Thoracic aorta (tissue), 2 donors: ENCODE measurements at places on chromosomes 11 and 22.

DNA sequence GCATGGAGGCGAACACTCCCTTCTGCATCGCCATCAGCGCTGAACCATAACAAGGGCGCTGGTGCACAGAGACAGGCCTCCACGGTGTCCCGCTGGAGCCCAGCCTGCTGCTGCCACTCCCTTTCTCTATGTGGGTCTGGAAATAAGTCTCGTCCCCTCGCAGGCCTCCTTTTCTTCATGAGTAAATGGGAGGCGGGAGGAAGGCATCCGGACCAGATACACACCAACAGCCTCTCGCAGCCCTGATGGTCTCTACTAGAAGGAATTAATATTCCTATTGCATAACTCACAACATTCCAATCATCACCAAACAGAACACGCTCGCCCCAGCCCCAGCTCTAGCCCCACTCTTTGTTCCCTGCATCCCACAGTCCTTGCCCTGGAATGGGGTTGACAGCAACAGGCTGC is 14.9 kb downstream of the RASD2 start:
- H3K4me1 ChIP-seq = no peaks in the 10 kb centered on the region
- H3K36me3 ChIP-seq = peaks cover 3% of the 10 kb centered on the region
- no peak overlapping the region for H3K4me3 ChIP-seq
- no peak overlapping the region for H3K27ac ChIP-seq

DNA sequence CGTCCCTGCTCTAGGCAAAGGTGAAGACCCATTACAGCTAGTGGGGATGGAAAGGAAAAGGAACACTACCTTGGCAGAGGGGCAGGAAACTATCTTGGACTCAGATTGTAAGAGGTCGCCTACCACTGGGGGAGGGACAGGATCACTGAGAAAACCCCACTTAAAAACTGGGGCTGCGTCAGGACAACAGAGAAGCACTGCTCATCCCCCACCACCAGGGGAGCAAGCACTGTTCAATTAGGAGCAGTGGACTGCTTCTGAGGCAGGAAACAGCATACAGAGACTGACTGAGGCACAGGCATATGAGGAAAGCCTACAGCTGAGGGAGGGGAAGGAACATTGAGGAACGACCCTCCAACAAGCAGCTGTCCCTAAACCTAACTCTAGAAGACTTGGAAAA is 20.8 kb upstream of the DLAT start:
- H3K4me3 ChIP-seq = no peak overlapping the region
- no peaks in the 10 kb centered on the region for H3K27me3 ChIP-seq
- DNase-seq = no peak
- H3K27ac ChIP-seq = no peak overlapping the region
- peaks cover 30% of the 10 kb centered on the region for H3K36me3 ChIP-seq

DNA sequence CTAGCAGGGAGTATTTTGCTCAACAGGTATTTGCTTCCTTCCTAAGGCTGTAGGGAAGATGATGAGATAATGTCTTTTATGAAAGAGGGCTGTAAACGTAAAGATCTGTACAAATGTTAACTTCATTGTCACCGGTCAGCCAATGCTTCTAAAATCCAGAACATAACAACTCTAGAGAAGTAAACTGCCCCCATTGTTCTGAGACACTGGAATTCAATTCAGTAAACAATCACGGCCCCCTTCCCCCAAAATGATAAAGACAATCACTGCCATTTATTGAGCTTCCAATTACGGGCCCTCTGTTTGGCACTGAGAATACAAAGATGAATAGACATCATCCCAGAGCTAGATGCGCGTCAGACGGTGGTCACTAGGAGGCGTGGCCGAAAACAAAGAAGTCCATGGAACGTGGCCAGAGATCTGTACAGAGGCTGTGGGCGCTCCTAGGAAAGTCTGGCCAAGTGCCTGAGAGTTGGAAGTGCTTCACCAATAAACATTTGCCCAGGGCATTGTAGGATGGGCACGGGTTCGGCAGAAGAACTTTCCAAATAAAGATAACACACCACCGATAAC is 576 bp downstream of the TMEM258 start:
- H3K4me3 ChIP-seq = peak overlapping the region; percentile 83
- peak overlapping the region; percentile 96 for H3K27ac ChIP-seq
- DNase-seq = peak; percentile 54
- H3K27me3 ChIP-seq = no peaks in the 10 kb centered on the region

DNA sequence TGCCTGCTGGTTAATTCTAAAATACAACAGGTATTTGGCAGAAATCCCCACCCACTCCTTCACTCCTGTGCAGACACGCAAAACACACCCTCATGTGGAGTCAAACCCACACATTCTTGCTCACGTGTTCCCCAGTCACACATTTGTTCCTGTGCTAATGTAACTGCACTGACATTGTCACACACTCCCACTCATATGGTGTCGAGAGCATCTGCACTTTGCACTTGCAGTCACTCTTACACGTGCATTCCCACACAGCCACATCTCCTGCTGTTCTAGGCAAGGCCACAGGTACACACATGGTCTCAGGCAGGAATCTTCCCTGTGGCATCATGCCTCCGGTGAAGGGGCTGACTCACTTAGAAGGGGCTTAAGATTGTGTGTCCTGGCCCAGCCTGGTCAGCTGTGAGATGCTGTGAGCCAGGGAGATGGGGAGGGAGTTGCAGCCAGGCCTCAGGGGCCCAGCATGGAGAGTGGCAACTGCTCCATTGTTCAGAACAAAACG is 395.0 kb downstream of the TENM4 start:
- H3K4me3 ChIP-seq = no peak overlapping the region
- no peak for DNase-seq
- H3K4me1 ChIP-seq = peaks cover 4% of the 10 kb centered on the region

DNA sequence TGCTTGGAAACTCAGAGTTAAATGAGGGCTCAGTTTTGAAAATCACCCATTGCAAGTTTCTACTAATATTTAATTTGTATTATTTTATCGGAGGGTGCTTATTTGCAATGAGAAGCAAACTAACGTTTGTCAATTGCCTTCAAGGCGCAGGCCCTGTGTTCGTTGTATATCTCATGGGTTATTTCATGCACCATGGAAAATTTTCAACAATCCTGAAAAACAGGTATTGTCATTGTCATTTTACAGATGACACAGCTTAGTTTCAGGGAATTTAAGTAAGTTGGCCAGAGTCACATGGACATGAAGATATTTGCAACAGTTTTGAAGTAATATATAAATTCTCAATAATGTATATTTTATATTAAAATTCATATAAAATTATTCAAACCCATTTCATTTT is 157.7 kb upstream of the MTMR2 start:
- H3K4me1 ChIP-seq = no peaks in the 10 kb centered on the region
- H3K4me3 ChIP-seq = no peak overlapping the region
- DNase-seq = no peak
- no peaks in the 10 kb centered on the region for H3K27me3 ChIP-seq
- H3K27ac ChIP-seq = no peak overlapping the region

- no peak overlapping the region for H3K27ac ChIP-seq
- peaks cover 11% of the 10 kb centered on the region for H3K4me1 ChIP-seq
- H3K4me3 ChIP-seq = no peak overlapping the region
- no peaks in the 10 kb centered on the region for H3K36me3 ChIP-seq
- DNase-seq = no peak
Observed at GRCh38 chr11:67027943-67028542, 5.1 kb downstream of the SYT12 start.

- no peaks in the 10 kb centered on the region for H3K4me1 ChIP-seq
- no peak for DNase-seq
- no peak overlapping the region for H3K4me3 ChIP-seq
- H3K27ac ChIP-seq = no peak overlapping the region
Observed at GRCh38 chr11:94954753-94955152, 18.6 kb downstream of the CWC15 start.

DNA sequence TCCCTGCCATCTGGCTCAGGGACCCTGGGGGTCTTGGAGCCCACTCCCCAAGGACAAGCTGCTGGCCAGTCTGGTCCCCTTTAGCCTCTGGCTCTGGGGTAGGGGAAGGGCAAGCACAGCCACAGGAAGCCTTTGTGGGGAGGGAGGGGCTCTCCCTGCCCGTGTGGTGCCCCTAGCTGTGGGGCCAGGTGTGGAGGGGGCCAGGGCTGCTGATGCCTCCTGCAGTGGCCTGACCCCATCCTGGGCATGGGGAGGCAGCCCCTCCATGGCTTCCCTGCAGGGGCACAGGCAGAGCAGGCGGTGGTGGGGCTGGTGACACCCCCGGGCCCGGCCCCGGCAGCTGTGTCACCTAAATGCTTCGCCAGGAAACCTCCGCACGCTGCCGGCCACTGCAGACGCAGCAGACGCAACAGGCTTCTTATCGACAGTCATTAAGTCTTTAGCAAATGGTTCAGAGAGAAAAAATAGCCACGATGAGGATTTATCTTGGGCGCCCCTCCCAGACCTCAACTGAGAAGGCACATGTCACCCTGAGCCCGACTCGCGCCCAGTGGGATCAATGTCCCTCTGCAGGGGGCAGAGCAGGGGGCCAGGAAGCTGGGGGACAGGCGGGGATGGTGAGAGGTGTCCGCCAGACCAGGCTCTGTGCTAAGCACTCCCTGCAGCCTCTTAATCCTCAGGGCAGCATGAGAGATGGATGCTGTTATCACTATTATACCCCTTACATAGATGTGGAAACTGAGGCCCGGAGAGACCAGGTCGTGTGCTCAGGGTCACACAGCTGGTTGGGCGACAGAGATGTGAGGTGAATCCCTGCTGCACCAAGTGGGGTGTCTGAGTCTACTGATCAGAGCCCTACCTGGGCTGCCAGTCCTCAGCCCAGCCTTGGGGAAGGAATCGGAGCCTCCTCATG is 33.9 kb downstream of the FLRT1 start:
- H3K36me3 ChIP-seq = no peaks in the 10 kb centered on the region
- no peak overlapping the region for H3K4me3 ChIP-seq
- H3K27me3 ChIP-seq = no peaks in the 10 kb centered on the region
- no peak overlapping the region for H3K27ac ChIP-seq
- DNase-seq = no peak
